ENCODE measurements at places on chromosomes 1 and 21.

GRCh38 chr1:162349635-162350330, 26.9 kb downstream of the SPATA46 start:
- DNase-seq = peak; percentile 89

- DNase-seq = no peak
These were observed 831.1 kb downstream of the LRRIQ3 start for GRCh38 chr1:73366734-73367413.

DNA sequence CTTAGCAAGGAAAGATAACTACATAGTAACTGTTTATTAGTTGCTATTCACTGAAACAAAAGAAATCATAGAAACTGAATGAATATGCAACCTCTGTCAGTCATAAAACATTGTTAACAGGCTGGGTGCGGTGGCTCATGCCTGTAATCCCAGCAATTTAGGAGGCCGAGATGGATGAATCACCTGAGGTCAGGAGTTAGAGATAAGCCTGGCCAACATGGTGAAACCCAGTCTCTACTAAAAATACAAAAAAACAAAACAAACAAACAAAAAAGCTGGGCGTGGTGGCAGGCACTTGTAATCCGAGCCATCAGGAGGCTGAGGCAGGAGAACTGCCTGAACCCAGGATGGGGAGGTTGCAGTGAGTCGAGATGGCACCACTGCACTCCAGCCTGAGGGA, 44.1 kb downstream of the CRB1 start:
- no peak for DNase-seq

GRCh38 chr1:24862775-24863483, 67.1 kb downstream of the RUNX3 start:
- DNase-seq = no peak

DNA sequence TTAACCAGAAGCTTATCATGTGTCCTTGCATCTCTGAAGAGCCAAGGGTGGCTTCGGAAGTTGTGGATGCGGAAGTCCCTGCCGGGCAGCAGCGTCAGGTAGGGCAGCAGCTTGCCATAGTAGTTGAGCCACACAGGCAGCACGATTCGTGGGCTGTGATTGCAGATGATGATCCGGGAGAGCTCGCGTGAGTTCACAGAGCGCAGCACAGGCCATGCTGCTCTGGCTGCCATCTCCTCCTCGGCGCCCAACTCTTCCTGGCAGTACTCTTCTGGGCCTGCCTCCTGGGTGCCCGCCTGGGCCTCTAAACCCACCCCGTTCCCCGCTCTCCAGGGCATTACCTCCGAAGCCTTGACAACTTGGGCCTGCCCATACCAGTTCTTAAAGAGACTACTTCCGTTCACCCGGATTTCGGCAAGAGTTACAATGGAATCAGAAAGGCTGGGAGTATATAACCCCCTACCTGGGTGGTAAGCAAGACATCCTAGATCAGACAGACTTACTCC, at the start of gene VHLL:
TSS of gene VHLL (minus strand) at position 456 of the 506 bp plus-strand sequence. CDS start at position 338, 118 bp downstream.
- no peak for DNase-seq

DNA sequence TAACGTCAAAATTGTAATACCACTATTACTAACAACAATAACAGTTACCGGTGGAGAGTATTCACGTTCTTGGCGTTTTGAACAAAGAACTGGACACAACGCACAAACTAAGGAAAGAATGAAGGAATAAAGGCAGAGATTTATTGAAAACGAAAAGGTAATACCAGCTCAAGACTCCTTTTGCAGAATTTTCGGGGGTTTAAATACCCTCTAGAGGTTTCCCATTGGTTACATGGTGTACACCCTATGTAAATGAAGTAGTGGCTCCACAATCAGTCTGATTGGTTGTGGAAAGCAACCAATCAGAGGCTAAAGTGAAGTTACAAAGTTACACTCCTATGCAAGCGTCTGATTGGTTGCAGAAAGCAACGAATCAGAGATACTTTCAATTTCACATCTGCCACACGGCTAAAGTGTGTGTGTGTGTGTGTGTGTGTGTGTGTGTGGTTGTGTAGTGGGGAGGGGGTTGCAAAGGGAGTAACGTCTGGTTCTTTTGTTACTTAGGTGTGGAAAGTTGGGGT, 1.1 kb upstream of the GTF2B start:
- DNase-seq = no peak

GRCh38 chr1:212152308-212152693, 116.8 kb downstream of the DTL start:
- no peak for DNase-seq

- DNase-seq = no peak
These were observed 1.0 kb downstream of the CCDC24 start for GRCh38 chr1:43992232-43992995.

DNA sequence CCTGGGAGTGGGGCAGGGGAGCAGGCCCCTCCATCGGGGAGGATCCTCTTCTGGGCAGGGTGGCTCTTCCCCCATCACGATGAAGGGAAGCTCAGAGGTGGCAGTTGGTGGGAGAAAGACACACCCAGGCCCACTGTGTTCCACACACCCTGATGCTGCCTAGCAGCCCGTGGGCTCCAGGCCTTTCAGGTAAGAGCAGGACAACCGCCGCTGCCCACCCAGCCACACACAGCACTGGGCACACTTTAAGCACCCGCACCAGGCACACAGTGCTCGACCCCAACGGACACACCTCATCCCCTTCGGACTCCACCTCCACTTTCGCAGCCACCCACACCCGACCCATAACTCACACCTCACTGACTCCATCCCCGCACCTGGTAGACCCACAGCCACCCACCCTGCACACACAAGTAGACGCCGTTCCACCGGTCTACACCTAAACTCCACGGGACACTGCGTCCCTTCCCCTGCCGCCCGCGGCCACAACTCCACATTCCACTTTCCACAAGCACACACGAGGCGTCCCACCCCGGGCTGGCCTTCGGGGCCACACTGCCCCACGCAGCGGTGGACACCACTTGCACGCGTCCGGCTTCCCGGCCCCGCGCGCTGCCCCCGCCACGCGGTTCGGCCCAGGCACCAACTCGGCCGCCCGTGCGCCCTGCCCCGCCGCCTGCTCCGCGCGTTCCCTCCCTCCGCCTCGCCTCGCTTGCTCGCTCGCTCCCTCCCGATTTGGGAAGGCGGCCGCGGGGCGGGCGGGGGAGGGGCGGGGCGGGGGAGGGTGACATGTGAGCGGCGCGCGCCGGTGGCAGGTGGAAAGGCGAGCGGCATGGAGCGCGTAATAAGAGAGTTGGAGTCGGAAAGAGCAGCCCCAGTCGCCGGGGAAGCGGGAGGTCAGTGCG, at the start of gene KCNQ4:
TSS of gene KCNQ4 (plus strand) at position 787 of the 905 bp plus-strand sequence. CDS start 307 bp downstream, outside the sequence.
- DNase-seq = peak; percentile 40

- no peak for DNase-seq
These were observed 1.8 kb downstream of the OTUD7B start for GRCh38 chr1:150008699-150009098.

GRCh38 chr1:235972311-235972689, 92.6 kb downstream of the NID1 start:
- DNase-seq = no peak

- no peak for DNase-seq
These were observed 579.6 kb upstream of the NR5A2 start for GRCh38 chr1:199447906-199448305.

GRCh38 chr1:33060579-33061083, 20.3 kb upstream of the AZIN2 start:
- DNase-seq = peak; percentile 62

- no peak for DNase-seq
These were observed 12.8 kb upstream of the FOXO6 start for GRCh38 chr1:41348394-41348793.

DNA sequence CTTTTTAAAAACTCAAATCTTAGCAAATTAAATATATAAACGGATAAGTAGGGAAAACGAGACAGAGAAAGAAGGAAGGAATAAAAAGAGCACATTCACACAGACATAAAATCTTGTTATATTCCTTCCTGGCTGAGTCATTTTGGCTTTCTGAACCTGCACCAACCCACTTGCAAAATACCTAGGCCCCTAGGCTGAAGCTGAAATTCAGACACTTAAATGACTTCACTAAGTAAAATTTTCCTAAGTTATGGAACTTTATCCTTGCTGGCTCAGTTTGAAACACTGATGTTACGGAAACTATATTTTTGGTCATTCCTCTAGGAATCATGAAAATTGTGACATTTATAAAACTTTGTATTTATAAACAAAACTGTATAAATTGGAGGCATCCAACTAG, 462.8 kb upstream of the NFIA start:
- no peak for DNase-seq

- no peak for DNase-seq
These were observed 179.4 kb downstream of the HIVEP3 start for GRCh38 chr1:41739061-41739955.

- peak; percentile 61 for DNase-seq
These were observed 186.1 kb downstream of the CLEC20A start for GRCh38 chr1:178310685-178311105.

- DNase-seq = no peak
These were observed 84.7 kb downstream of the PKN2 start for GRCh38 chr1:88768816-88769215.

DNA sequence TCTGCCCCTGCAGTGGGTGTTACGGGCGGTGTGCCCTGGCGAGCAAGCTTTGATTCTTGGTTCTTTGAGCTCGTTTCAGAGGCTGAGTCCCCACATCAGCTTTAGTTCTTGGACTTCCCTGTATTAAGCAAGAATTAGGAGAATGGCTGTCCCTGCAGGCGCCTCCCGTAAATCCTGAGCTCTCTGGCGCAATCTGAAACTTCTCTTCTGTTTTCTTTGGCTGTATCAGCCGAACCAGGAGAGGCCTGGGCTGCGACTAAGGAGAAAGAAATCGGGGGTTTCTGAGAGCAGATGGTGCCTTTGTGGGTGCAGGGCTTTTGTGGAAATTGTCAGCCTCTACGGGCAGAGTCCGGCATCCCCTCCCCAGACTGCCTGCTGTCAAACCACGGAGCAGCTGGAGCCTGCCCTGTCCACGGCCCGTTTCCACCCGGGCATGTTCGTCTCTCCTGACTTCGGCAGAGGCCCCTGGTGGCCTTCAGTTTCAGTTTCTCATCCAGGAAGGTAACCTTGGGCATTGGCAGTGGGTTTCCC, 17.9 kb downstream of the CSTB start:
- no peak for DNase-seq

- DNase-seq = no peak
These were observed 58.3 kb upstream of the KIF26B start for GRCh38 chr1:245096311-245097066.

DNA sequence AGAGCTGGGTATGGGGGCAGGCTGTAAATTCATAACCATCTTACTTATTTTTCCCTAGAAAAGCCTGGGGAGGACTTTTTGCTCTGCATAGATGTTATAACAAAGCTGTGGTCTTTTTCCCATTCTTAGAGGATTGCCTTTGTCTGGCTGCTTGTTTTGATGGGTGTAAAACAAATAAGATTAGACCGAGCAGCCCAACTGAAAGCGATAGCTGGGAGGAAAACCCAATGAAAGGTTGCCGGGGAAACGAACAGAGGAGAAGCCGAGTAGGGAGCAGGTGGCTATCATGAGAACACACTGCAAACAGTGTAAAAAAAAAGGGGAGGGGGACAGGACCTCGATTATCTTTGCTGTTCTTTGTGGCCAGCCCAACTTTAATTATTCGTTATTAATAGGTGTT, 1.9 kb downstream of the ELAVL4 start:
- no peak for DNase-seq

DNA sequence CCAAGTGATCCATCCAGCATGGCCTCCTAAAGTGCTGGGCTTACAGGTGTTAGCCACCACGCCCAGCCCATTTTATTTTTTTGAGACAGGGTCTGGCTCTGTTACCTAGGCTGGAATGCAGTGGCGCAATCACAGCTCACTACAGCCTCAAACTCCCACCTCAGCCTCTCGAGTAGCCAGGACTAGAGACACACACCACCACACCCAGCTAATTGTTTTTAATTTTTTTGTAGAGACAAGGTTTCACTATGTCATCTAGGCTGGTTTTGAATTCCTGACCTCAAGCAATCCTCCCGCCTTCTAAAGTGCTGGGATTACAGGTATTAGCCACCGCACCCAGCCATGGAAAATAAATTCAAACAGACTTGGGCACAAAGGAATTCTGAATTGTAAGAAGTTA, 31.9 kb downstream of the PUM1 start:
- no peak for DNase-seq

DNA sequence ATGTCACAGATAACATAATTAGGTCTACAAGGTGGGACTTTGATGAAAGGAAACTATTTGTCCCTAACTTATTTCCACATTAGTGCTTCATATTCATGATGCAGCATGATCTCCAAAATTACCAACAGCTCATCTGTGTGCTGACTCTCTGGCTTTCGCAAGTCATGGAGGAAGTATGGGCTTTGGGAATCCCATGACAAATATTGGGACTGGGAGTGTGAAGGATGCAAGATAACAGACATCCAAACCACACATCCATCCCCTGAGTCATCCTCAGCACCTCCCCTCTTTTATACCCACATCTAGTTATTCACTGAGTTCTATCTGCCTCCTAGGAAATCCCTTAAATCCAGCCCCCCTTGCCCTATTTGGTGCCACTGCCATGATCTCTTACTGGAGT, 102.8 kb upstream of the COL24A1 start:
- no peak for DNase-seq

GRCh38 chr1:193680247-193680923, 494.0 kb upstream of the B3GALT2 start:
- DNase-seq = no peak

- DNase-seq = no peak
These were observed 33.9 kb downstream of the LHX9 start for GRCh38 chr1:197951089-197951488.

Data from RWPE1 (cell line).